ENCODE measurements at places on chromosomes 6 and 20.

DNA sequence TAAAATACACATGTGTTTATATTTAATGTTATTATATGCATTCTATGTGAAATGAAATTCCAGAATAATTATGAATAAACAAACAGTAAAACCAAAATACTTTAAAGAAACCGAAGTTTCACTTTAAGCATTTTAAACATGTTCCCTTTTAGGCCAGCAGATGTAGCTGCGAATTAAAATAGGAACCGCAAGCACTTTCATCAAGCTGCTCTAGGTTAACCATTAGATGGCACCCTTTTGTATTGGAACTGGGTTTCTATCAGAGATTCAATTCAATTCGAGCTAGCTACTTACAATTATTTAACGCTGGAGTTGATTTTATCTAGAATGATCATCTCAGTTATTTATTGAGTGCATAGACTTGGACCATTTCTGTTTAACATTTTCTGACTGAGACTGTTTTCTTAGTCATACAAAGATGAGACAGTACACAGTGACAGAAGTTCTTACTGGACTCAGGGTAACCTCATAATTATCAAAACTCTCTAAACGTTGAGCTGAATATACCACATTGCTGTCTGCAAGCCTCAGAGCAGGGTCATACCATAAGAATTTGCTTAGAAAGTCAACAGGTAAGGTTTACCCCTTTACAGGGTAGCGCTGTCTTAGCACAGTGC, 8.5 kb downstream of the TMEM242 start:
- no peak for DNase-seq

- no peak for DNase-seq
Measured at GRCh38 chr6:4350567-4351519, 215.5 kb upstream of the ECI2 start.

DNA sequence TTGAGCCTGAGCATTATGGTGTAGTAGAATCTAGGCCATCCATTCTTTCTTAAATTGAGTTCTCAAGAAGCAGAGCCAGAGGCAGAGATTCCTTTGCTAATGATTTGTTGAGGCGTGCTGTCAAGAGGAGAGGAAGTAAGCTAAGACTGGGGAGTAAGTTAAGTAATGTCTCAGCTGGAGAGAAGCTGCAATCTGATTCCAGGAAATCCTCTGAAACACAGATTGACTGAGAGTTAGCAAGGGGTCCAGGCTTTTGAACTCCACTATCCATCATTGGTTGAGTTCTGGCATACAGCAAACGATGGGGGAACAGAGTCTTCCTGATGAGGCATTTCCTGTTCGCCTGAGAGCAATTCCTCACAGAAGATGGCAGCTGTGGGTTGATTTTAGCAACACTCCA, 207.4 kb upstream of the RAB32 start:
- DNase-seq = no peak

GRCh38 chr6:76518443-76518842, 446.0 kb upstream of the IMPG1 start:
- no peak for DNase-seq

- DNase-seq = no peak
Measured at GRCh38 chr6:80217794-80218193, 111.3 kb downstream of the BCKDHB start.

- no peak for DNase-seq
Measured at GRCh38 chr20:33203444-33203843, 13.7 kb upstream of the BPIFA3 start.

GRCh38 chr6:26322645-26323482, 42.1 kb upstream of the BTN3A2 start:
- DNase-seq = peak; percentile 49

DNA sequence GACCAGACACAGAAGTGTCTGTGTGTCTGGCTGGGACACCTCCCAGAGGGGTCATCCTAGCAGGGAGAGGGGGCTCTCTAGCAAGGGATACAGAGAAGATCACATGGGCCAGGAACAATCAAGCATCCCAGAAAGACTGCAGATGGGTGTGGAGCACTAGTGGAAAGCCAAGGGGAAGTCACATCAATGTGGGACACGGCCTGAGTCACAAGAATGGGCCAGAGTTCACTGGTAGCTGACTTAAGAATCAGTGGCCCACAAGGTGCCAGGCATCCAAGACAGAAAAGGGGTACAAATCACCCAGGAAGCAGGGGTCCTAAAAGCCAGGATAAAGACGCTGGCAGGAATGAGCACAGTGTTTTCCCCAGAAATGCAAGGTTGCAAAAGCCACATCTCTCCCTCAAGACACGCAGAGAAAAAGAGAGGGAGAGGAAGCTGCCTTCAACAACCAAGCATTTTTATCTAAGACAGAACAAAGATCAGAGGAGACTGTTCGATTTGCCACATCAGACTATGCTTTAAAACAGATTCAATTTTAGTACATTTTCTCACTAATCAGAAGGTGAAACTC, 113.6 kb upstream of the DST start:
- DNase-seq = no peak

DNA sequence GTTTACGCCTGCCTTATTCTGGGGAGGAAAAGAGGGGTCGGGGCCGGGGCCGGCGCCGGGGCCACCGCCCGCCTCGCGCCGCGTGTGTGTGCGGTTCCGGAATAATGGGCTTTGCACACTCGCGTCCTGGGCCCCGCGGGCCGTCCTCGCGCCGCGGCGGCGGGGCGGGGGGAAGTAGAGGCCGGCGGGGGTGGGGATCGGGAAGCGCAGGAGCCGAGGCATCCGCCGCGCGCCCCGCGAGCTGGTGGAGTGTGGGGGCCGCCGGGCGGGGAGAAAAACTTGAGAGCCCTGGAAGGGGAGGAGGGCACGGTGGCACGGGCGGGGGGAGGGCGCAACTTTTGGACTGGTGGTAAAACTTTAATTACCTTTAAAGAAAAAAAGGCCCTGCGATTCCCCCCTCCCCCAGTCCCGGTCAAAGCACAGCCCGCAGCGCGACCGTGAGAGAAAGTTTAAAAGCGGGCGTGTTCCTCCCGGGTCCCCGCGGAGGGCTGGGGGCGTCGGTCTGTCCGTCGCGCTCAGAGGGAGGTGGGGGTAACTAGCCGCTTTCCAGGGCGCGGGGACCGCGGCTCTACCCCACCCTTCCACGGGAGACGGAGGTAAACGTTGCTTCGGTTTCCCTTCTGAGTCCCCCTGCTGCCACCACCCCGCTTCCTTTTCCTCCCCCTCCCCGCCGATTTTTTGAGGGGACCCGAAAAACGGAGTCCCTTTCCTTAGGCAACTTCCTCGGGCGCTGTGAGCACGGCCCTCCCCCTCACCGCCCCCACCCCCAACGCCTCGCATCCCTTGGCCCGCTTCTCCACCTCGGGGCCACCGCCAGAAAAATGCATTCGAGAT, 1.9 kb downstream of the L3MBTL3 start:
- peak; percentile 8 for DNase-seq

DNA sequence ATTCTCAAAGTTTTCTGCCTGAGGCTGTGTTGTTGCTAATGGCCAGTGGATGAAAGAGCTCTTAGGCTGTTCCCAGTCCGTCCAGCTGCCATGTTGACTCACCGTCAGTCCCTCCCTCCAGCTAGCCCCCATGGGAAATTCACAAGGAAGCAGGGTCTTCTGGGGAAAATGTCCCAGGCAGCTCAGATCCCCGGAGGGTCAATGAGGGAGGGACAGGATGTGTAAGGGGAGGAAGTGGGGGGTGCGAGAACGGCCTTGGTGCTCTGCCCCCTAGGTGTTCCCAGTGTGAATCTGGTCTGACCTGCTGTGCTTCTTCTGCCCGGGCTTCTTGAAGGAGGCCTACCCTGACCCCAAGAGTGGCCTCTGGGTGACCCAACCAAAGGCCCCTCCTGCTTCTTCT, 65.9 kb downstream of the CEBPB start:
- DNase-seq = no peak

GRCh38 chr20:23625236-23625964, 12.4 kb downstream of the CST3 start:
- no peak for DNase-seq

DNA sequence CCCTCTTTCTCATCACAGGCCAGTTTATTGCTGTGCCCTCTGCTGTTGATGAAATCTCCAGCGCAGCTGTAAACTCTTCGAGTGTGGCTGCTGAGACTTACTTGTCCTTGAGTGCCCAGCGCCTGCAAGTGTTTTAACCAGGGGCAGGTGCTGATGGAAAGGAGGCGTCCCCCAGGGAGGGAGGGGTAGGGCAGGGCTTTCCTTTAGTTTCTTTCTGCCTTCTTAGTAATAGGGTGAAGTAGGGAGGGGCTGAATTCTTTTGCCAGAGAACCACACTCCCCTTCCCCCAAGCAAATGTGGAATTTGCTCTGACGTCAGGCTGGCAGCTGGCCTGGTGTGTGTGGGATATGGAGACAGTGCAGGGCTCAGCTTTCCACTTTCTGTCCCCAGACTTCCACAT, 61.2 kb downstream of the IGF2R start:
- no peak for DNase-seq

DNA sequence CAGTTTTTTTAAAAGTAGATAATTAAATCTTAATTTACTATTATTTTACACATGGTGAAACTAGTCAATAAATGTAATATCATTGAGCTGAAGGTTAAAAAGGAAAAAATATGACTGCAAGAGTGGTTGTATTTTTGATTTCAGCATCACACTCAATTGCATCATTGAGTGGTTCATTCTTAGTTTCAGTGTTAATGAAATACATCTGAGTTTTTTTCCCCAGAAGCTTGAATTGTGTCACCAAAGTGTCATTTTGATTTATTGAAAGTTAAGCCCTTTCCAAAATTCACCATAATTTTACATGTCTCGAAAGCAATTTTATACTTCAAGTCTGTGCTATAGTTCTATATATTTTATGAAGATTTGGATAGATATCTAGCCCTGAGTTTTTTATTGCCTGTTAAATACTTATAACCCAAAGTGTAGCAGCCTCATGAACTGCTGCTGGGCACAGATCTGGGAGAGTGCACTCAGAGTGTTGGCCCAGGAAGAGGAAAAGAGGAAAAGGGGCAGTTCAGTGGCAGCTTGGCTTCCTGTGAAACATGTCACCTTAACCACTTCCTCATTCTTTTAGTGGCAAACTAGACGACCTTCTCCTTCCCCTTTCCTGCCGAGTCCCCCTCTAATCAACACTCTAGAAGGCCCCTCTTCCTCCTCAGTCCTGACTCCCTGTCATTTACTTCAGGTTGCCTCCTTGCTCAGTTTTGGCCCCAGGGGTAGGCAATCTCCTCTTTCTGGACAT, 140.7 kb downstream of the ESR1 start:
- DNase-seq = no peak

DNA sequence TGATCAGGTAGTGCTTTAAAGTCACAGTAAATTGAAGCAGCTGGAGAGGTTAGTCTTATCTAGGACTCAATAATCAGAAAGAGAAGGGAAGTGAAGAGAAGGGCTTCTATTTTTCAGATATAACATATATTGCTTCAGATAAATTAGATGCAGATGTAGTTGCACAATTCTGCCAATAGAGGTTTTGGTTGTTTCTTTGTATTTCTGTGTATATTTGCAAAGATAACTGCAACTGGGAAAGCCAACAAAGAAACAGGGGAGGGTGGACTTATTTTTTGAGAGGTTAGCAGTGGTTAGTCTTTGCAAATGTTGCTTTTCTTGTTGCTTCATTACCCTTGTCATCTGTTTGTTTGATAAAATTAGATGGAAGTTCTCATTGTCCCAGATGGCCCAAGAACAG, 106.6 kb downstream of the ADGRG6 start:
- no peak for DNase-seq

- DNase-seq = no peak
Measured at GRCh38 chr20:50695135-50695872, 4.0 kb upstream of the RIPOR3 start.

DNA sequence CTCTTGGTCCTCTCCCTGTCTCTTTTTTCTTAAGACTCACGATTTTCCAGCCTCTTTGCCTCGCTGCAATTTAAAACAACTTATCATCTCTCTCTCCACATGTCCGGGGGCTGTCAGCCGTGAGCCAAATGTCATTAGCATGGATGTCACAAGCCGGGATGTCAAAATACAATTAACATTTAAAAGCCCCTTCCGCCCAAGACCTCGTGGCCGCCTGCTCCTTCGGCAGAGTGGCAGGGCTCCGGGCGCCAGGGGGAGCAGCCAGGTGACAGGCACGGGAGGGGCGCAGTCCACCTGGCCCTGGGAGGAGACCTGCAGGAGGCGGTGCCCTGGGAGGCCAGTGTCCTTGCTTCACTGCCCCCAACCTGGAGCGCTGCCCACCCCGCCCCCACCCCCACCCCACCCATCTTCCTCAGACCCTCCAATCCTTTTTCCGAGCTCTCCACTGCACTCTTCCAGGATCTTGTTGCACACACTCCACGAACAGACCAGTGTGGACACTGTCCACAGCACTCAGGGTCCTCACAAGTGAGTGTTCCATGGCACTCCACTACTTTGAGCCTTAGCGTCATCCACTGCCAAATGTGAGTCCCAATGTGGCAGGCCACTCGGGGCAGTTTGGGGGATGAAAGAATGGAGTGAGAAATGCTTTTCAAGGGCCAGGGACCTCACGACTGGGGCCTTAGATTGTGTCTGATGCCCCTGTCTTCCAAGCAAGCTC, 5.6 kb upstream of the GRM4 start:
- DNase-seq = no peak

DNA sequence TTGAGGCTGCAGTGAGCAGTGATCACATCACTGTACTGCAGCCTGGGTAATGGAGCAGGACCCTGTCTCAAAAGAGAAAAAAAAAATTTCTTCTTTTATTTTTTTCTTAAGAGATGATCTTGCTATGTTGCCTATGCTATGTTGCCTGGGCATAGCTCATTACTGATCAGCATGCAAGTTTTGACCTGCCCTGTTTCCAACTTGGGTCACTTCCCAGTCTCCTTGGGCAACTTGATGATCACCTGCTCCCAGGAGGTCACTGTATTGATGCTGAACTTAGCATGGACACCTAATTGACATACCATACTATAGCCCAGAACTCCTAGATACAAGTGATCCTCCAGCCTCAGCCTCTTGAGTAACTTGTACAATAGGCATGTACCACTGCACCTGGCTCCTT, 30.7 kb upstream of the NANP start:
- no peak for DNase-seq

- no peak for DNase-seq
Measured at GRCh38 chr6:169975701-169976100, 224.3 kb downstream of the ERMARD start.

GRCh38 chr6:27139756-27140579, 107.5 kb upstream of the PRSS16 start:
- DNase-seq = no peak

DNA sequence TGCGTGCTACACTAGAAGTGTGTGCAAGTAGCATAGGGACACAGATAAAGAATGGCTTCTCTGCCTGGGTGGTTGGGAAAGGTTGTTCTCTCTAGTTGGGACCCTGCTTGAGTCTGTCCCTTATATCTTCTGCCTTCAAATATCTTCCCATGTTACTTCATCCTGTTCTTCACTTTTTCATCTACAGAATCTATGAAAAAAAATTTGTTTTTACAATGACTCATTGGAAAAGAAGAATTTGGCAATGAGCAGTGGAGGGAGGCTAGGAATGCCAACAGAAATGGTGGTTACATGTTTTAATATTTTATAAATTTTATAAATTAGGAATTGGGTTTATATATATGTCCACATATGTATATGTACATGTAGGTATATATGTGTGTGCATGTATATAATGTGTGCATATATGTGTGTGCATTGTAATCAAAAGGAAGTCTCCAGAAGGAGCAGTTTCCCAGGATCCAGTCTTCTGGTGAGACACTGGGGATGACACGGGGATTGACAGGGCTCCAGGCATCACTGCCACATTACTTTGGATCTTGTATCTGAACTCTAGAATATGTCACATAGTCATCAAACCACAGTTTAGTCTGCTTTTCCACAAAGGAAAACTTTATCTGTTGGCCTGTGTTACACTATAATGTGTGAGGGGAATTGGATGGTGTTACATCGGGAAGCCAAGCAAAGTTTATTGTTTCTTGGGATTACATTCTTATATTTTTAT, 75.3 kb upstream of the RIPOR2 start:
- no peak for DNase-seq
